ENCODE measurements at places on chromosomes 1 and 21.

DNA sequence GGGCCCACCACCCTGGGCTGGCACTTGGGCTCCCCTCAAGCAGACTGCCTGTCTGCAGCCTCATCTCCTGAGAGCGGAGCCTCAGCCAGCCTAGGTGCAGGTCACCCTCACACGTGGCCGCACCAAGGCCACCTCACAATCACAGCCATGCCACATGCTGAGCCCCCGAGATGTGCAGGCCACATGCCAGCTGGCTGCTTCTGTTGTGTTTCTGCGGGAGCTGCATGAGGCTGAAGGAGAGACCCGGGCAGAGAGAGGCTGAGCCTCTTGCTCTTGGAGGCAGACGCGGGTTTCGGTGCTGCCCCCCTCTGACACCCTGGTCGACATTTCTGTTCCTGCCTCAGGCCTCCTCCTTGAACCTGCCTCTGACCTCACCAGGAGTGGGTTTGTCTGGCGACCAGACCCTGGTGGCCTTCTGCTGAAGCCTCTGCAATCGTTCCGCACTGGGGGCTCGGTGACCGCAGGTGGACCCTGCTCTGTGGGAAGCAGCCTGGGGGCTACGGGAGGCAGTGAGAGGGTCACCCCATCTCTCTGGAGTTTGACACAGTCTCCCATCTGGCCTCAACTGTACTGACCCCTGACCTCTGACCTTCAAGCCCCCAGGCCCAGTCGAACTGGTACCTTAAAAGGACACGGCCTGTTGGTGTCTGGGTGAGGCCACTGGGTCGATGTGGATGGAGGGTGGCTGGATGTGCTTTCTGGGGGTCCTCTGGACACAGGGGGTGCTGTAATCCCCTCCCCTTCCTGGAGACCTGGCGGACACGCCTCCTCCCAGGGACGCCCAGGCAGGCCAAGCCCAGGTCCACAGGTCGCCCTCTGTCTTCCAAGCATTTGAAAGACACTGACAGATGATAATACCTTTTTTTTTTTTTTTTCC is 13.0 kb upstream of the C1orf174 start:
- no peak for DNase-seq

GRCh38 chr1:186974774-186975181 is 146.0 kb downstream of the PLA2G4A start:
- no peak for DNase-seq

- peak; percentile 60 for DNase-seq
These were observed 131.6 kb downstream of the RRAGC start for GRCh38 chr1:38727684-38728584.

DNA sequence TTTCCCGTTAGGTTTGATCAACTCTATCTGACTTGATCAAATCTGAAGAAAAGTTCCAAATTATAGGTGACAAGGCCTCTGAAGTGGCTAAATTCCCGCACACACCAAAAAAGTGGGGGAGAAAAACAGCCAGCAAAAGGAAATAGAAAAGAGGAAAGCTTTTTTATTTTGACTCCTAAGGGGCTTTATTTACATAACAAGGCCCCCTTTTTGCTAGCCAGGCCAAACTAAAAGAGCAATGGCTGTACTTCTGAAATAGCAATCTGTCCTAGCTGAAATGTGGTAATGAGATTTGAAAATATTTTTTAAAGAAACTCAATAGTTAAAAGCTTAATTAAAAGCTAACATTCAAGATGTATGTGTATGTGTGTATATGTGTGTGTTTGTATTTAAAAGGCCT is 311.5 kb upstream of the POGK start:
- DNase-seq: no peak

DNA sequence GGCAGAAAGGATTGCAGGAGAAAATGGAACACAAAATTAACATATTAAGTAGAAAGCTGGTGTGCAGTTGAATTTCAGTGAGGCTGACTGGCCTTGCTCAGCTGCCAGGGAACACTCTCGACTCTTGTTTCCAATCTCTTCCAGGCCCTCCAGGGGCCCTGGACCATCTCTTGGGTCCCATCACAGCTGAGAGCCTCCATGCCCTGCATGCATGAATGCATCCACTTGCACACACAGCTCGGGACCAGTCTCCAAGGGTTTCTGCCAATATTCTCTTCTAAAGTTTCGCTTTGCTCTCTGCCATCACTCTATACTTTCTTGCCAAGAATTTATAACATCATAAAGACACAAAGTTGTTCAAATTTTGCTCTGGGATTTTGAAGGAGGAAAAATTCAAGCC is 200.3 kb downstream of the DSCAM start:
- DNase-seq: no peak

DNA sequence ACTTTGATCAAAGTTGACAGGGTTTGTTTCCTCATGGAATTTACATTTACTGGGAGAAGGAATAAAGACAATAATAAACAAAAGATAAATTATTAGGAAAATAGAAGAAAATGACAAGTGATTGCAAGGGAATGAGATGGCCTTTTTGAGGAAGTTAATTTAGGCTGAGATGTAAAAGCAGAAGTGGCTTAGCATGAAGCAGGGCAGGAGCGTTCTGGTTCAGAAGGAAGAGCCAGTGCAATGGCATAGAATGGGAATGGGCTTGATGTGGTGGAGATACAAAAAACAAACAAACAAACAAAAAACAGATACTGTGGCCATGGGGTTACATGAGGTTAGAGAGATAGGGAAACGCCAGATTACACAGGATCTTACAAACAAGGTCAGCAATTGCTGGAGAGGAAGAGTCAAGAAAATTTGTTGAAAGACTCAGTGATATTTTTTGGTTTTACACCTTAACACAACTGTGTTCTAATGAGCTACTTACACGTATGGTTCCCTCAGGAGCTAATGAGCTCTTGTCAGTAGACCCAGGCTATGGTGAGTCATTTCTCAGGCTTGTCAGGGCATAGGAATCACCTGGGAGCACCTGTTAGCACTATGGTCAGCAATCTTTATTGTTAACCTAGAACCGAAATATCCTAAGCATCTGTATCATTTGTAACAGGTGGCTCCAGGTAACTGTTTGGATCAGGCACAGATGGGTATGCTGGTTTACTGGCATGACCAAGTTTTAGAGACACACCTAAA is 8.7 kb upstream of the CADM3 start:
- no peak for DNase-seq

DNA sequence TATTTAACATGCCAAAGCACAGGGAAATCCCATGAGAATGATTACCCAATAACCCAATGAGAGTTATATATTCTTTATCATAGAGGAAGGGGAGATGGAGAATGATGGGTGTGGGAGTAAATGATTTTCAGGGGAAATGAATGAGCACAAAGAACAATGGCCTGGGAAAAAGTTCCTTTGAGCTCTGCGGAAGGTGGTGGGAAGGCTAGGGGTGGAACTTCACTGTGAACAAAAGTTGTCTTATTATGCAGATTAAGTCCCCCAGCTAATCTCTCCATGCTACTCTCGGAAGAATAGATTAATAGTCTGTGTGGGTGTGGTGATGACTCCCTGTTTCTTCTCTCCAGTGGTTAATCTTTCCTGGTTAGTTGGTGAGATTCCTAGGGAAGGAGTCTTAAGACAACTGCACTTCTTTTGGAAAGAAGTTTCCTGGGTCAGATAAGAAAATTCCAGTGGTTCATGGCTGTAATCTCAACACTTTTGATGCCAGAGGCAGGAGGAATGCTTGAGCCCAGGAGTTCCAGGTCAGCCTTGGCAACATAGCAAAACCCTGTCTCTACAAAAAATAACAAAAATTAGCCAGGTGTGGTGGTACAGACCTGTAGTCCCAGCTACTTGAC is 71.6 kb downstream of the DNTTIP2 start:
- DNase-seq: no peak

- DNase-seq: peak; percentile 49
These were observed 3.7 kb upstream of the PAQR6 start for GRCh38 chr1:156251527-156251926.

DNA sequence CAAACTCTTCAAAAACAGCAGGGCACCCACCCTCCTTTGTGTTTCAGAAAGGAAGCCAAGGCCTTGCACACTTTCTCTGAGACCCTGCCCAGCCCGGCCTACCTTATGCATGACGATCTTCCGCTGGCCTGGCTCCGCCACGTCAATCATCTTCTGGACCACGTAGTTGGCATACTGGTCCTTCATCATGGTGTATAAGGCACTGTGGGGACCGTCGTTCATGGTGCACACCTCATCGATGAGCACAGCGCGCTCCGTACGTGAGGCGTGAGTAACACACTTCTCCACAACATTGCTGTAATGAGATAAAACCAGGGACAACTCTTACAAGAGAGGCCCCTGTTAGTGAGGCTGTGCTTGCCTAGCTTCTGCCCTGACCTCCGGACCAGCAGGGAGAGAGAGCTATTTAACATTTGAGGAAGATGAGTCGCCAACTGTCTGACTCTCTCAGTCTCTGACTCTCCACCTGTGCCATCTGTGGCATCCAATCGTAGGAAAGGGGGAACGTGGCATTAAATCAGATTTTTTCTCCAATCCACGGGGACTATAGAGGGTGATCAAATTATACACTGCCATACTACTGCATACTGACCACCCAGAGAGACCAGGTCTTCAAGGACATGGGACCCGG is 28.1 kb upstream of the SDC3 start:
- no peak for DNase-seq

DNA sequence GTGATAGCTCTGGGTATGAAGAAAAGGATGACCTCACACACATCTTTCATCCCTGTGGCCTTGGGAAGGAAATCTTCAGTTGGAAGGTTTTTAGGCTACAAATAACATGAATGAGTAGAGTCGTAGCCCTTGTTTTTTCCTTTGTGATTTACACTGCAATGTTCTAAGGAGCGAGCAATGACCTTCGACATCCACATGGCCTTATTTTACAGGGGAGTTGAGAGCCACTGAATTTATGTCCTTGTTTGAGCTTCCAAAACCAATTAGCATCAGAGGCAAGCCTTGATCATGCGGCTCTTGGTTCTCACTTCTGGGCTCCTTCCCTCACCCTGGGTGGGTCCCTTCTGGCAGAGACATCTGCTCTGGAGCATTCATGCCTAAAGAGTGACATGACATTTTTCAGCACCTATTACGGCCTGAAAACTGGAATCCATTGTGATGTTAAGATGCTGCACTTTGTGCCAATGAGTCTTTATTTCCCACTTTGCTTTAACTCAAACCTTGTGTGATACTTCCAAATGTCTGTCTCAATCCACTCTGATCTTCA is 70.5 kb upstream of the RUNX1 start:
- no peak for DNase-seq

DNA sequence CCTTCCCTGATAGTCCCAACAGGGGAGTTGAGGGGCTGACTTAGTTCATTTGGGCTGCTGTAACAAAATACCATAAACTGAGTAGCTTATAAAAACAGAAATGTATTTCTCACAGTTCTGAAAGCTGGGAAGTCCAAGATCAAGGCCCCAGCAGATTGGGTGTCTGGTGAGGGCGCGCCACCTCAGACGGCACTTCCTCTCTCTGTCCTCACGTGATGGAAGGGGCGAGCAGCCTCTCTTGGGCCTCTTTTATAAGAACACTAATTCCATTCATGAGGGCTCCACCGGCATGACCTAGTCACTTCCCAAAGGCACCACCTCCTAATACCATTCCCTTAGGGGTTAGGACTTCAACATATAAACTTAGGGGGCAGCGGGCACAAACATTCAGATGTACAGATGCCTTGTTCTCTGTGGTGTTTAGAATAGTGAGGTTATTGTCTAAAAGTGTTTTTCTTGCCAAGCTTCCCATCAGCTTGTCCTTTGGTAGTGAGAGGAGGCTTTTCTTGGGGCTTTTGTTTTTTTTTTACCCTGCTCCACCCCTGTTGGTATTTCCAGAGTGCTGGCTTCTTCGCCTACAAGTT is 20.3 kb downstream of the NIPAL3 start:
- no peak for DNase-seq

DNA sequence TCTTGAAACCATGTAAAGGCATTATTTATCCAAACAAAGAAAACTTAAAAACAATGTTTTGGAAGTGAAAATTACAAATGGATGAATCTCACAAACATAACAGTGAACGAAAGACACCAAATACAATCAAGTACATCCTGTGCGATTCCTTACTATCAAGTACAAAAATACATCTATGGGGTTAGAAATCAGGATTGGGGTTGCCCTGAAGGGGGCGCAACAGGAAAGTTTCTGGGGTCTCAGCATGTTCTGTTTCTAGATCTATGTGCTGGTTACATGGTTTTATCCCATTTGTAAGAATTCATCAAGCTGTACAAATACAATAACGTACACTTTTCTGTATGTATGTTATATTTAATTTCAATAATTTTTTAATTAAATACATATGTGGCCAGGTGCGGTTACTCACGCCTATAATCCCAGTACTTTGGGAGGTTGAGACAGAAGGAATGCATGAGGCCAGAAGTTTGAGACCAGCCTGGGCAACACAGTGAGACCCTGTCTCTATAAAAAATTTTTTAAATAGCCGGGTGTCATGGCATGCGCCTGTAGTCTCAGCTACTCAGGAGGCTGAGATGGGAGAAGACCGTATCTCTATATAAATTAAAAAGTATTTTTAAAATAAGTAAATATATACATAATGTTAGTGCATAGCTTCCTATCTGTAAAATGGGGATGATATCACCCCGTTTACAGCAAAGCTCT is 121.5 kb upstream of the SOD1 start:
- no peak for DNase-seq

DNA sequence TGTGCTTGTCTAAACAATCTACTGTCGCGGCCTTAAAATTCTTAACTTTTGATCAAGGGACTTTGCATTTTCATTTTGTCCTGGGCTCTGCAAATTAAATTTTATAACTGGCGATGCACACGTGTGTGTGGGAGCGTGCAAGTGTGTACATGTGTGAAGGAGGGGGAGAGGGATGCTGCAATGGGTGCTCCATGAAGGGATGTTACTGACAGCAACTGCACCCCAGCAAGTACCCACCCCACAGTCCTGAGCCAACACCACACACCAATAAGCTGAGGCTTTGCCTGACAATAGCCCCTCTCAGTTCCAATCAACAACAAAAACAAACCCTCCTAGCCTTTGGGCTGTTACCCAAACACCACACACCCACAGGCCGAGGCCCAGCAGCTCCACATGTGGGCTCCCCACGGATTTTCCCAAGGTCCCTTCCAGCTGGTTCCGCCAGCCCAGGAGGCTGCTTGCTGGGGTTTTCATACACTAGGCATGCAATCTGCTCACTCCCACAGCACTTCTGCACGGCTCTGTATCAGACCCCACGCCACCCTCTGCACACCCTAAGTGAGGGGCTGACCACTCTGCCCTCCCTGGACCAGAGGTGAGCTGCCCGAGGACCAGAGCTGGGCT is 32.8 kb upstream of the IFFO2 start:
- no peak for DNase-seq

DNA sequence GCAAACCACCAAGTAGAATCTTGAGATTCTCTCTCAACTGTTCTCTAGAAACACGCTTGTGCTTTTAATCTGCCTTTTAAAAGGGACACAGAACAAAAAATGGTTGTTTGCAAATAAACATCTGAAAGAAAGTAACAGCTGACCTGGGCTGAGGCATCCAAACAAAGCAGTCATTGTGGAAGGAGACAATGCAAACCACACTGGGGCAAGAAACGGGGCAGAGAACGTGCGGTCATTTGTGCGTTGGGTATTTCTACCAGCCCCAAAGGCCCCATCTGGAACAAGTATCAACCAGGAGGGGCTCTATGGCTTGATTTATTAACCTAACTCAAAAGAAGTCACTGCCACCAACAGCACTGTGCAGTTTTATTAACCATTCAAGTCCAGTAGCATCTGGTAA is 6.0 kb downstream of the STMN1 start:
- peak; percentile 79 for DNase-seq

- DNase-seq: peak; percentile 33
These were observed 657 bp upstream of the HNRNPU start for GRCh38 chr1:244865028-244865371.

All from head of caudate nucleus (tissue), 42 donors.